ENCODE measurements at places on chromosomes 6 and 20.
A peak's percentile ranks its signal among the peaks of the same experiment; 100 is the strongest.

DNA sequence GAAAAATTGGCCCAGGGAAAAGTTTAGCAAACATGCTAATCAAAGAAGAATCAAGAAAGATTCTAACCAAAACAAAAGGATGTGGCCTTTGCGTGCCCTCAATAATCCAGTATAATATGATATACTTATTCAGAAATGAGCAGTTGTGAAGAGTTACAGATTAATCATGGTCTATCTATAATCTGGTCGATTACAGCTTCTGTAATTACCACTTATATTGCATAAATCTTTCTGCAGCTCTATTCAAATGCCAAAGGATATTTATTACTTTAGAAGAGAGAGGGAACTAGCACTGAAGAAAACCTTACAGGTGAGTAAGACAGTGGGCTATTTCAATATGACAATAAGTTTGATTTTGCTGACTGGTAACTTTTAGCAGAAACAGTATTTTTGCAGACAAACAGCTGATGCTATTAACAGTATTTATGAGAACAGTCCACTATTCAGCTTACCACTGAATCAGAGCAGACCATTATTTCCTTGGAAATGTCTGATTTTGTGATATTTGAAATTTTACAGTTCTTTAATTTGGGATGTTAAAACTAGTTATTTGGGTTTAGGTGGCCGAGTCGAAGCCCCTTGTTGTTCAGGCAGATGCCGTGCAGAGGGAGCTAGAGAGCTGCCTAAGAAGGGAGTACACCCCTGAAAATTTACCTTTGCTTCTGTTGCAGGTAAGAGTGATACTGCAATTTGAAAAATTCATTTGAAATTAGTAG, 92.2 kb downstream of the CEP57L1 start:
- peak; percentile 58 for DNase-seq

DNA sequence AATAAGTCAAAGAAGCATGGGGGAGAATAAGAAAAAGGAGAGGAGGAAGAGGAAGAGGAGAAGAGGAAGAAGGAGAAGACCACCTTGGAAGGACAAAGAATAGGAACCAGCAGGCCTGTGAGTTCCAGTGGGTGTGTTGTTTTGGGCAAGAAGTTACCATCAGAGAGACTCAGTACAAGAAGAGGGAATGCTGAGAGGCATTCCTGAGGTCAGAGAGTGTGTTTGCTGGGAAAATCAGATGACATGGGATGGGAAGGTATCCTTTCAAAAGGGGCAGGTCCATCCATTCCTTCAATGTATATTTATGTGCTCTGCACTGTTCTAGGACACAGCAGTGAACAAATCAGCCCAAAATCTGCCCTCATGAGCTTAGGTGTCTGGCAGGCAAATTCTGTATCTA, 40.5 kb upstream of the PRIM2 start:
- DNase-seq: no peak

GRCh38 chr20:43457640-43458421, at the start of gene SRSF6:
Gene SRSF6, plus strand, starts transcription at chr20:43457896. Its CDS starts 138 bp downstream, at chr20:43458034.
- peak; percentile 94 for DNase-seq

DNA sequence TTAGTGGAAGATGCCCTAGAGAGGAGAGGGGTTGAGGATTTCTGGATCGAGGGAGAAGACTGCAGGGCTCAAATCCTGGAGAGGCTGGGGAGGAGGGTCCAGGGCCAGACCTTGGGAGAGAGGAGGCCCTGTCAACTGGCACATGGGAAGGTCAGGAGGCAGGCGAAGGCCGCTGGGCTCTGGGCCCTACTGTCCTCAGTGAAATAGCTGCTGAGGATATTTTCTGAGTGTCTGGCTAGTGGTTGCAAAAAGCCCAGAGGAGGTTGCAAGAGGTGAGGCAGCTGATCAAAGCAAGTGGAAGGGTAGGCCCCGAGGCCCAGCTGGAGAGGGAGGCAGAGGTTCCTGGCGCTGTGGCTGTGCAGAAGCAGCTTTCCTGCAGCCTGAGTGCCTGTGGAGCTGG, 103.4 kb upstream of the MLN start:
- DNase-seq: no peak

- no peak for DNase-seq
These were observed 178.9 kb upstream of the SULF2 start for GRCh38 chr20:47964149-47964548.

DNA sequence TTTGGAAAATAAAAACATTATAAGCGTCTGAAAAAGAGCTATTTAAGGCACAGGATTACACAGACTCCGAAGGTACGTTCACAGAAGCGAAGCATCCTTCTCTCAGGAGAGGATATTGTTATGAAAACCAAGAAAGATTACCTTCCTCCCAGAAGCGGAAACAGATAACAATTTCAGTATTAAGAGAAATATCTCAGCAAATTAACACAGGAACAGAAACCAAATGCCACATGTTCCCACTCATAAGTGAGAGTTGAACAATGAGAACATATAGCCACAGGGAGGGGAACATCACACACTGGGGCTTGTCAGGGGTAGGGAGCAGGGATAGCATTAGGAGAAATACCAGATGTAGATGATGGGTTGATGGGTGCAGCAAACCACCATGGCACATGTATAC, 109.7 kb downstream of the CDK19 start:
- no peak for DNase-seq

- DNase-seq: no peak
These were observed 39.0 kb upstream of the SLCO4A1 start for GRCh38 chr20:62603021-62603906.

DNA sequence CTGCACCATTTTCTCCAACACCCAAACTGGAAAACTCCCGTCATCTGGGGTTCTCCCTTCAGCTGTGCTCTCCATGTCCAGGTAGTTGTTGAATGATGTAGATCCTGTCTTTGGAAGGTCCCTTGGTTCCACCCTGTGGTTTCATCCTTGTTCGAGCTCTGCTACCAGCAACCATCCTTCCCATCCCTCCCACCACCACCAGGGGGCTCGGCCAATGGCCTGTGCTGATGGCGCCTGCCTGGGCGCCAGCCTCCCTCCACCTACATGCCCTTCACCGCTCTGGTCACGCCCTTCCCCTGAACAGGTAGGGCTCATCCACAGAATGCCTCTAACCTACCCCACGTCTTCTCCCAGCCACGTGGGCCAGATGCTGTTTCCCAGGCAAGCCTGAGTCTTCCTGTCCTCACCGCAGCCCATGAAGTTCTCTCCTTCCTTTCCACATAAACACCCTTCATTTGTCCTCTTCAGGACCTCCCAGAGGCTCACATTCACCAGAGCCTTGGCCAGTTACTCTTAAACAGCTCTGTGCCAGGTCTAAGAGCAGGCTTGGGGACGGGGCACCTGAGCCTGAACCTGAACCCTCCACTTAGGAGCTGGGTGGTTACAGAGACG, 75.1 kb upstream of the DUSP22 start:
- no peak for DNase-seq

DNA sequence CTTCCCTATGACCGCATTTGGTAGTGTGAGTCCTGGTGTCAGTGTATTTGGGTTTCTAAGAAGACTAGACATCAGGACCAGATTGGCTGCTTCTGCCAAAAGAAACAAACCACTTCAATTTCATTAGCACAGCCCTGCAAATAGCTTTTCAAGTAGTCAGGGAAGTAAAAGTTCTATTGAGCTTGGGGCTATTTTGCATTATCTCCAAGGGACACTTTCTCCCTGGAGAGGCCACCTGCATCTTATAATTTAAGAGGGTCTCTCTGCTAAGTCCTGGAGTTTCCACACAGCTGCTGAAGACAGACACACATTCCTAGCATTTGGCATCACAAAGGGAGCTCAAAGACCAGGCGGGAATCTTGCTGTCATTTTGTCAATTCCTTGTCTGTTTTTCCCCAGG, 141.2 kb downstream of the BMP2 start:
- no peak for DNase-seq

GRCh38 chr6:131643855-131644460, 6.9 kb downstream of the ENPP3 start:
- DNase-seq: no peak

- DNase-seq: no peak
These were observed 42.1 kb upstream of the CDH22 start for GRCh38 chr20:46350201-46350985.

GRCh38 chr6:13038315-13038714, 290.0 kb downstream of the TBC1D7 start:
- DNase-seq: no peak

DNA sequence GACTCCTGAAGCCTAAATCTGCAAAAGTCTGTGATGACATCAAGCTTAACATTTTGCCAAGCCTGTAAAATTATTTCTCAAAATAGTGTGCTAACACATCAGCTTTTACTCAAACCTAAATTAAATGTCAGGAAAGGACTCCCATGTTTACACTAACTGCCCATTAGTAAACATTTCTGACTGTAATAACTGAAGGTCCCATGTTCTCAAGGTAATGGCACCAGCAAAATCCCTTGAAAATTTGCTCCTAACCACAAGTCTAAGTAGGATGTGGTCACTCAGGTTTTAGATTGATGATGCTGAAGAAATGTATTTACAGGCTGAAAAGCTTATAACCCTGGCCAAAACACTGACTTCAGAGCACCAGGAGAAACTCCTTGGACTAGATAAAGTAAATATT, 33.0 kb downstream of the BACH2 start:
- no peak for DNase-seq

GRCh38 chr20:20073801-20074371, 21.6 kb downstream of the CFAP61 start:
- DNase-seq: no peak

GRCh38 chr6:153083869-153084268, 47.2 kb downstream of the RGS17 start:
- DNase-seq: no peak
